Activated CD4-positive, CD25-positive, alpha-beta regulatory T cell treated with anti-CD3 and anti-CD28 coated beads, Interleukin-2, amount 50 U/mL, for 72 hours (primary cell): ENCODE measurements at places on chromosomes 4 and X.

- DNase-seq = no peak
Measured at GRCh38 chr4:69744157-69744478, 16.3 kb downstream of the SULT1B1 start.

DNA sequence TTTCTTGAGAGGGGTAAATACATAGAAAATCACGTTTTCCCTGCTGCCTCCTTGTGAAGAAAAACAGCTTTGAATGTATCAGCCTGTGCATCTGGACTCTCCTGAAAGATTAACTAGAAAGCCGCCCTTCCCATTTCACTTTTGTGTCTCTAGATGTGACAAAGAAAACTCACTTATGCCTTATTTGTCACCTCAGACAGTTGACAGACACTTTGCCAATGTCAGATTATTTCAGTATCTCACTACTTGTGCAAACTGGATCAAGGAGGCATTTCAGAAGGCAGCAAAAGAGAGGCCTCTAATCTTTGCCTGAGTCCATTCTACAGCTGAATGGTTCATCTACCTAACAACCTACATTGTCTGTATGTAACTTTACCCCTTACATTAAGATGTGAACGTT lies 754.9 kb downstream of the RPA4 start:
- DNase-seq = no peak

DNA sequence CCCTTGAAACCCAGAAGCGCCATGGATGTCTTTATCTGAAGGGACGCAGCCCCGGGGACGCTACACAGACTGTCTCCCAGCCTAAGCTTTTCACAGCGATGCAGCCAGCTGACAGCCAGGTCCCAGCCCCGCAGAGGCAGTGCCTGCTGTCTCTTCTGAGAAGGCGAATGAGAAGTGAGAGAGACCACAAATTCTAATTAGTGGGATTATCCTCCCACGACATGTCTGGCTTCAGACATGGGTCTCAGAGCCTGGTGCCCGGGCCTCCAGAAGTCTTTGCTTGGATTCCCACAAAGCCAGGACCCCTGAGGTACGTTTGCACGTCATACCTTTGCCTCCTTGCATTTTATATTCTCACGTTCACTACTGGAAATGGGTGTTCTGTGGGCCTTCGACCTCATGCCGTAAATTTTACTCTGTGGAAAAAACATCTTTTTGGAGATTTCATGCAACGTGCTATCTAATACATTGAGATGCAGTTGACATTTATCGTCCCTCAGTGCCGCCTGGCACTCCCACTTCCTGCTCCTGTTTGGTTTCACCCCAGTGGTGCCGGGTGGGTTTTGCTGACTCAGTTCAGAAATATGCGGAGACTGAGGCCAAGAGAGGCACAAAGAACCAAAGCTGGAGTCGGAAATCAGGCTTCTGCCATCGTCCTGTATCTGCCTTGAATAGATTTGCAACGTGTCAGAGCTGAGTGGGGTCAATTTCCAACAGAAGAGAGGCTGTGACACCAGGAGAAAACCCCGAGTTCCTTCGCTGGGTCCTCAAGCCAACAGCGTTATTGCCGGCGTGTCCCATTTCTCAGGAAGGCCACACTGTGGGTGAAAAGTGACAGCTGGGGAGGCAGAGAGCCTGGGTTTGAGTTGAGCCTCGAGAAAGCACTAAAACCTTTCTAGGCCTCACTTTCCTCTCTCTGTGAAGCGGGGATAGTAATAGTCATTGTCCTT lies 114.4 kb downstream of the STK32B start:
- no peak for DNase-seq

- no peak for DNase-seq
Measured at GRCh38 chrX:31521941-31522340, 450.1 kb upstream of the FTHL17 start.

DNA sequence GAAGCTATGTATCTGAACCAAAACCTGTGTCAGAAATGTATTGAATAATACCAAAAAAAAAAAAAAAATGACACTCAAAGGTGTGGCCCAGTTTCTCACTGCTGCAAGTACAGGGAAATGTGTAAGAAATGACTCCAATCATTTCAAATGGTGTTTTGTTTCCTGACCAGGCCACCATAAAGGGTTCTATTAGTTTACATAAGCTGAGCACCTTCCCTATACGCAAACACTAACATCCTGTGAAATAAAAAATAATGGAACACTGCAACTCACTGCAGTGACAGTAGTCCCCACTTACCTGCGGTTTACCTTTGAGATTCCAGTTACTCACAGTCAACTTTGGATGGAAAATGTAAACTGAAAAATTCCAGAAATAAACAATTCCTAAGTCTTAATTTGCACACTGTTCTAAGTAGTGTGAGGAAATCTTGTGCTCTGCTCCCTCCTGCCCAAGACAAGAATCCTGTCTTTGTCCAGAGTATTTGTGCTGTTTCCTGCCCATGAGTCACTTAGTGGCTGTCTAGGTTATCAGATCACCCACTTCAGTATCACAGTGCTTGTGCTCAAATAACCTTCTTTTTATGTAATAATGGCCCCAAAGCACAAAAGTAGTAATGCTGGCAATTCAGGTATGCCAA lies 265.3 kb downstream of the RCHY1 start:
- no peak for DNase-seq

GRCh38 chr4:77202491-77202890 lies 45.5 kb downstream of the CCNG2 start:
- no peak for DNase-seq

DNA sequence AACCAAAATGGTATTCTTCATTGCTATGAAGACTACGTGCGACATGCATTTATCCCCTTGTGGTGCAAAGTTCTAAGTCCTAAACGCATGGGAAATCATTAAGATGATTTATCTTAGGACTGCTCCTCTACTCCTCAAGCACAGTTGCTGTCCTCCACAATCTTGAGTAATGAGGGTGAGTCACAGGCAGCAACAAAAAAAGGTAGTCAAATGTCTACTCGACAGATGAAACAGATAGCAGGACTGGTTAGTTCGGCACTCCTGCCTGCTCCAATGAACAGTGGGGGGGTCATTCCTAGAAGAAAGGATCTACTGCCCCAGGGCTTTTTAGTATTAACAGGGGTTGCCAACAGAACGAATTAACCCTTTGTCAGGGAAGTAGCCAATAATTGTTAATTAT lies 233.7 kb upstream of the FGF13 start:
- no peak for DNase-seq
